ENCODE measurements at places on chromosomes 2 and 18. TPM values are rescaled to one million over a fixed set of nuclear protein-coding genes. Genes with fewer than 3 reads are reported as not detected.

The METTL8 gene
- total RNA-seq, result 28.5 TPM

The PARD3B gene
- total RNA-seq, result 66.5 TPM

The UGGT1 gene
- 80.0 TPM for total RNA-seq

GRCh38 chr18:13300029-13300428, 81.5 kb downstream of the LDLRAD4 start:
- H3K4me3 ChIP-seq, result no peak overlapping the region
- H3K36me3 ChIP-seq, result no peaks in the 10 kb centered on the region
- no peak overlapping the region for H3K27ac ChIP-seq
- H3K27me3 ChIP-seq, result no peaks in the 10 kb centered on the region
- DNase-seq, result no peak
- no peaks in the 10 kb centered on the region for H3K4me1 ChIP-seq

DNA sequence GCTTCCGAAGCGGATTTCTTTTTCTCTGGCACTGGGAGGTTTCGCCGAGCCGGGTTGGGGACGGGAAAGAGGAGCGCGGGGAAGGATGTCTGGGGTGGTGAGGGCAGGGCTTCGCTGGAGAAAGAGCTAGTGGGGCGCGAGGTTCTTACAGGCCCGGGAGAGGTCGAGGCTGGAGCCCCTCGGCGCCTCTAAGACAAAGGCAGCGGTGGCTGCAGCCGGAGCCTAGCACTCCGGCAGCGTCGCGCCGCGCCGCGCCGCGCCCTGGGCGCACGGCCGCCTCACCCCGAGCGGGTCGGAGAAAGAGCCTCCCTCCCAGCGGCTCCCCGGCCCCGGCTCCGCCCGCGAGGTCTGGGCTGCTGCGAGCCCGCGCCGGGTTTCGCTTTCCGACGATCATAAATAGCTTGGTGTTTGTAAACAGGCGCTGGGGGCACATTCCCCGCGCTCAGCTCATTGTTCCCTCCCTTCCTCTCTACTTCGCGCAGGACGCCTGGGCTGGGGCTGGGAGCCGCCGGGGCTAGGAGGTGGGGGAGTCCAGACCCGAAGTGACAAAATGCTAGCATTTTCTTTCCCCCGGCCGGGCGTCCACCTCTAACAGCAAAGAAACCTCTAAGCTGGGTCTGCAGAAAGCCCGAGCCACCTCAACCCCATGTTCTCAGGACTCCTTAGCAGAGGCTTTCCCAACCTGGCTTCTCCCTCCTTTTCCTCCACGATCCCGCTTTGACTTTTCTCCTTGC, 813 bp upstream of the MEIS1 start:
- H3K4me3 ChIP-seq, result peak overlapping the region; percentile 75
- no peaks in the 10 kb centered on the region for H3K27me3 ChIP-seq
- DNase-seq, result peak; percentile 78
- H3K27ac ChIP-seq, result peak overlapping the region; percentile 82
- H3K4me1 ChIP-seq, result peaks cover 24% of the 10 kb centered on the region

GRCh38 chr2:20104900-20105545, 53.6 kb upstream of the LAPTM4A start:
- no peak overlapping the region for H3K4me3 ChIP-seq
- no peaks in the 10 kb centered on the region for H3K36me3 ChIP-seq
- no peak overlapping the region for H3K27ac ChIP-seq
- no peak for DNase-seq

DNA sequence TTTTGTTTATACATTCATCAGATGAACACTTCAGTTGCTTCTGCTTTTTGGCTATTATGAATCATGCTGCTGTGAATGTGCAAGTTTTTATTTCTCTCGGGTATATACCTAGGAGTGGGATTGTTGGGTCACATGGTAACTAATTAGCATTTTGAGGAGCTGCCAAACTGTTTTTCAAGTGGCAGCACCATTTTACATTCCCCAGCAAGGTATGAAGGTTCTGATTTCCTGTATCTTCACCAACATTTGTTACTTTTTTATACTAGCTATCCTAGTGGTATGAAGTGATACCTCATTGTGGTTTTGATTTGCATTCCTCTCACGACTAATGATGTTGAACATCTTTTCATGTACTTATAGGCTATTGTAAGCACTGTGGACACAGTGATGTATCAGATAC, 53.9 kb downstream of the DYNC1I2 start:
- no peaks in the 10 kb centered on the region for H3K4me1 ChIP-seq
- H3K36me3 ChIP-seq, result no peaks in the 10 kb centered on the region
- no peaks in the 10 kb centered on the region for H3K27me3 ChIP-seq
- no peak overlapping the region for H3K4me3 ChIP-seq
- DNase-seq, result no peak

DNA sequence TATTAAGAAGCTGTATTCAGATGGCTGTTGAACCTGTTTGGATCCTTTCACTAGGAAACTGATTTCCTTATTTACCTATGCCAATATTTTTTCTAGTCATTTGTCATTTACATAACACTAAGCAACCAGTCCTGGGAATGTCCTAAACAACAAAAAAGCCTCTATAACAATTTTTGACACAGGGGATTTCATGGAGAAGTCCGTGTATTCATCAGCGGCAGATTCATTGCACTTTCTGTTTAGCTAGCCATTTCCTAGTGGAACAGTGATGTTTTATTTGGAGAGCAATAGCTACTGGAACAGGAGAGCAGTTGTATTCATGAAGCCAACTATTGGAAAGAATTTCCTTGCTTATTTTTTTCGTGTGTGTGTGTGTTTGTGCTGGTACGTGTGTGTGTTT, 604.3 kb upstream of the POU3F3 start:
- DNase-seq, result no peak
- H3K4me3 ChIP-seq, result no peak overlapping the region
- no peaks in the 10 kb centered on the region for H3K4me1 ChIP-seq
- H3K27ac ChIP-seq, result no peak overlapping the region
- no peaks in the 10 kb centered on the region for H3K27me3 ChIP-seq

DNA sequence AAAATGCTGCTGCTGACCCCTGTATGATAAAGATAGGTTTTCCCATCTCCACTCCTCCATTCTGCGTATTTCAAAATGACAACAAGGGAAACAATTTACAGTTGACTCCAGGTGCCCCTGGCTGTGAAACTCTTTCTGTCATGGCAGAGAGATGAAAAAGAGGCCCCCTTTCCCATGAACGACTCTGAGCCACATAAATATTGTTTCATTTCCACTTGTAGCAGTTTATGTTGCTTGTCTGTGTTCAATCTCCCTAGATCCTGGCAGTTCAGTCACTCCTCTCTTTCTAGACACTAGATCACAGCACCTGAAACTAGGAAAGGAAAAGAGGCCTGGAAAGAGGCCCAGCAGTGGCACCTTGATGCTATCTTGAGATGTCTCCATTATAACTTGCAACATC, 121.0 kb upstream of the ZNF521 start:
- no peak overlapping the region for H3K27ac ChIP-seq
- H3K36me3 ChIP-seq, result no peaks in the 10 kb centered on the region
- no peak overlapping the region for H3K4me3 ChIP-seq
- no peaks in the 10 kb centered on the region for H3K4me1 ChIP-seq

- no peak overlapping the region for H3K27ac ChIP-seq
- no peak for DNase-seq
- no peaks in the 10 kb centered on the region for H3K36me3 ChIP-seq
- H3K27me3 ChIP-seq, result no peaks in the 10 kb centered on the region
Observed at GRCh38 chr2:174631009-174631981, 33.7 kb upstream of the WIPF1 start.

DNA sequence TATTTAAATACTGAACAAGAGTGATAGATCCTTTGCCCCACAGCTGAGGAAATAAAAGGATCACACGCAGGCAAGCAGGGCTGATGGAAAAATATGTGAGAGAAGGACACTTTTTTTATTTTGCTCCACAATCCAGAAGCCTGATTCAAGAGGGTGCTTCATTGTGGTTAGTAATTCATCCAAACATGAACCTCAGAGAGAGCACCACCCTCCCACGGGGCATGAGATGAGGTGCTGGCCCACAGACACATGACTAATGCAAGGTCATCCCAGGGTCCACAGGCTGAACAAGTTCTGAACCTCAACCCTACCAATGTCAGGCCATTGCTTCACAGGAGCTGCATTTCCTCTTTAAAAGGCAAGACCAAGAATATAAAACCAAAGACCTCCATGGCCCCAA, 239.6 kb downstream of the MREG start:
- no peak for DNase-seq
- H3K4me3 ChIP-seq, result no peak overlapping the region
- H3K27ac ChIP-seq, result peak overlapping the region; percentile 56
- H3K36me3 ChIP-seq, result no peaks in the 10 kb centered on the region
- H3K27me3 ChIP-seq, result no peaks in the 10 kb centered on the region

- no peak for DNase-seq
- H3K36me3 ChIP-seq, result no peaks in the 10 kb centered on the region
- H3K4me3 ChIP-seq, result no peak overlapping the region
- H3K27ac ChIP-seq, result no peak overlapping the region
Observed at GRCh38 chr2:134671513-134671912, 47.3 kb downstream of the TMEM163 start.

DNA sequence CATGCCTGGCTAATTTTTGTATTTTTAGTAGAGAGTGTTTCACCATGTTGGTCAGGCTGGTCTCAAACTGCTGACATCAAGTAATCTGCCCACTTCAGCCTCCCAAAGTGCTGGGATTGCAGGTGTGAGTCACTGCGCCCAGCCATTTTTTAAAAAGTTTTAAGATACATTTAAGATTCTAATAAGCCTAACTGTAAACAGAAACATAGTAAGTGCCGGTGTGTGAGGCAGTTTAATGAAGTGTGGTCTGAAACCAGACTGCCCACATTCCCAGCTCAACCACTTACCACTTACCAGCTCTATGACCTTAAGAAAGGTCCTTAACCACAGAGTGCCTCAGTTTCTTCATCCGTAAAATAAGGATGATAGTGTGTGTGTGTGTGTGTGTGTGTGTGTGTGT, 42.4 kb downstream of the TMEM237 start:
- H3K27me3 ChIP-seq, result no peaks in the 10 kb centered on the region
- no peak overlapping the region for H3K4me3 ChIP-seq
- H3K36me3 ChIP-seq, result no peaks in the 10 kb centered on the region
- H3K4me1 ChIP-seq, result no peaks in the 10 kb centered on the region
- no peak overlapping the region for H3K27ac ChIP-seq
- no peak for DNase-seq

GRCh38 chr2:110099471-110100225, 16.0 kb downstream of the MALL start:
- no peaks in the 10 kb centered on the region for H3K36me3 ChIP-seq
- no peaks in the 10 kb centered on the region for H3K27me3 ChIP-seq
- DNase-seq, result no peak
- peaks cover 22% of the 10 kb centered on the region for H3K4me1 ChIP-seq
- no peak overlapping the region for H3K4me3 ChIP-seq

DNA sequence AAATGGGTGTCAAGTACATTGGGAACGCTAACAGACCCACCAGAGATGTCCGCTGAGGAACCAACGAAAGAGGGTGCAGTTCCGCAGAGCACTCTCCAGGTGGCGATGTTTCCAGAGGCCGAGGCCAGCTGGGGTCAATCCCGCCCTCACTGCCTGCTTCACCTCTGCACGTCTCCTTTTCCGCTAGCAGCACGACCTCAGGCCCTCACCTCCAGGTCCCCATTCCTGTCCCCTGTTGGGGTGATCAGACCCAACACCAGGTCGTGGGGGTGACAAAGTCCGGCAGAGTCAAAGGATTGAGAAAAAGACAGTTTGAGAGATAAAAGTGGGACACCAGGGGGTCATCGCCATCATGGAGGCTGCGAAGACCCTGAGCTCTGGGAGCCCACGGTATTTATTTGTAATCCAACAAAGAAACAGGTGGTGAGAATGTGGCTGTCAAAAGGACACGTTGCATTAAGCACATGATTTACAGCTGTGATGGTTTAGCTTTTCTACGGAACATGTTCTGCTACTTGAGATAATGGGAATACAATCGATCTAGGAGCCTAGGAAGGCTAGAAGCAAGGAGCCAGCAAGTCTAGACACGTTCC, 27.3 kb downstream of the ZAP70 start:
- no peaks in the 10 kb centered on the region for H3K36me3 ChIP-seq
- H3K27ac ChIP-seq, result no peak overlapping the region
- no peaks in the 10 kb centered on the region for H3K27me3 ChIP-seq
- DNase-seq, result peak; percentile 54
- no peaks in the 10 kb centered on the region for H3K4me1 ChIP-seq
- H3K4me3 ChIP-seq, result no peak overlapping the region

DNA sequence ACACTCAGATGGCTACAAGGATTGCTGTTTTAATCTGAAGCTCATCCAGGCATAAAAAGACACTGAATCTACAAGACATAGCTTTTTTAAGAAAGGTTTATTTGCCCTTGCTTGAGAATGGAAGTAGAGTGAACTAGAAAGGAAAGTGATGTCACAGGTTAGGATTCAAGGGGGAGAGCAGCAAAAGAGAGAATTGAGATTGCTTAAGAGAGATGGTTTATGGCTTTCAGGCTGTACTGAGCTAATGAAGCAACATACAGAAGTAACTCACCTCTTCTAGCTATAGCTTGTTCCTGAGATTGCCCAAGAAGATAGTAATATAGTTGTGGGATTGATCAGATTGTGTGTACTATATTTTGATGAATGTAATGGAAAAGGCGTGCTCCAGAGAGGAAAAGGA, 26.1 kb upstream of the ACVR2A start:
- H3K27ac ChIP-seq, result no peak overlapping the region
- H3K4me1 ChIP-seq, result no peaks in the 10 kb centered on the region
- H3K27me3 ChIP-seq, result no peaks in the 10 kb centered on the region

DNA sequence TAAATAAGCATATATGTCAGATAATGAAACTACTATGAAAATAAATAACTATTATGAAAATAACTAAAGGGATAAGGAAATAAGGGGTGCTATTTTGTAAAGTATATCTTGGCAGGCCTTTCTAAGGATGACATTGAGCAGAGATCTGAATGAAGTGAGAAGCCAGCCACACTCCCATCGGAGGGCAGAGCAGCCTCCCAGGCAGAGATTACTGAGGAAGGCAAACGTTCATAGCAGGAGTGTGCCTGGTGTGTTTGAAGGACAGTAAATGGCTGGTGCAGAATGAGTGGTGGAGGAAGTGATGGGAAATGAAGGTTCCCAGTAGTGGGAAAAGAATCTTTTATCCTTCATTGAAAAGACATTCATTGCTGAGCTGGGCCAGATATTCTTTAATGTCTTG, 62.5 kb downstream of the SPHKAP start:
- H3K4me1 ChIP-seq, result no peaks in the 10 kb centered on the region
- H3K27me3 ChIP-seq, result no peaks in the 10 kb centered on the region
- H3K4me3 ChIP-seq, result no peak overlapping the region
- H3K27ac ChIP-seq, result no peak overlapping the region
- no peaks in the 10 kb centered on the region for H3K36me3 ChIP-seq

- H3K36me3 ChIP-seq, result no peaks in the 10 kb centered on the region
- no peaks in the 10 kb centered on the region for H3K27me3 ChIP-seq
- H3K27ac ChIP-seq, result no peak overlapping the region
- no peaks in the 10 kb centered on the region for H3K4me1 ChIP-seq
- no peak overlapping the region for H3K4me3 ChIP-seq
Observed at GRCh38 chr2:109135359-109136197, 6.6 kb downstream of the SH3RF3 start.

- no peaks in the 10 kb centered on the region for H3K36me3 ChIP-seq
- DNase-seq, result no peak
- H3K4me1 ChIP-seq, result peaks cover 44% of the 10 kb centered on the region
- no peak overlapping the region for H3K27ac ChIP-seq
Observed at GRCh38 chr18:35479911-35480586, 17.7 kb downstream of the INO80C start.

- no peaks in the 10 kb centered on the region for H3K4me1 ChIP-seq
- no peaks in the 10 kb centered on the region for H3K27me3 ChIP-seq
- H3K4me3 ChIP-seq, result no peak overlapping the region
Observed at GRCh38 chr2:84808279-84808678, 72.6 kb downstream of the TRABD2A start.

- no peak for DNase-seq
- H3K36me3 ChIP-seq, result no peaks in the 10 kb centered on the region
Observed at GRCh38 chr18:22694954-22695353, 238.2 kb upstream of the RBBP8 start.

Data from Caco-2 (cell line).